Cerebellar nuclear complex (tissue), 1 donor: ENCODE measurements at places on chromosomes 1 and 21.

DNA sequence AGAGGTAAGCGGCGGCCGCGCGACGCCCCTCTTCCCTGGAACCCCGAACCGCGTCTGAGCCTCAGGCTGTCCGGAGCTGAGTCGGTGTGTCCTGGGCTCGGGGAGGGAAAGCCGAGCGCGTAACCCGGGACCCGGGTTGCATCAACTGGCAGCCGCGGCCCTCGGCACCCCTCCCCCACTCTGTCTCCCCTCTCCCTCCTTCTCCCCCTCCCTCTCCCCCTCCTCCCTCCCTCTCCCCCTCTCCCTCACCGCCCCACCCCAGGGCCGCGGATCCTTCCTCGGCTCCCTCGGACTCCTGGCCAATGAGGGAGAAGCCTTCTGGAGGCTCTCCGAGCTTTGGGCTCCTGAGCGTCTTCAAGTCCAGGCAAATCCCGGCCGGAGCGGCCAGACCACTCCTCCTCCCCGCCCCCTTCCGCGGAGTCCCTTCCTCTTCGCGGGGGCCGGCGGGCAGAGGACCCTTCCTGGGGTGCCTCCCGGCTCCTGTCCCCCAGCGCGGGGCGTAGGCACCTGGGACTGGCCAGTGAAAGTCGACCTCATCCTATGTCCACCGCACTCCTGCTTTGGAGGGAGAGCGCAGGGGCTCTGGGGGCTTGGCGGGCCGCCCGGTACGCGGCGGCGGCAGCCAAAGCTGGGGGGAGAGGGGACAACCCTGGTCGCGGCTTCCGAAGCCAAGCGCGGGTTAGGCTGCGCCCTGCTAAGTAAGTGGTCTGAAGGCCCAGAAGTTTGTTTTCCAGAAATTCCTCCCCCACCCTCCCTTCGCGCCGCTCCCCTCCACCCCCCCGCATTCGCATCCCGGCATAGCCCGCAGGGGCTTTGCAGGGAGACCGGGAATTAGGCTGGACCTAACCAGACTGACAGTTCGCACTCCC, 850 bp downstream of the SESN2 start:
- no peak for DNase-seq

DNA sequence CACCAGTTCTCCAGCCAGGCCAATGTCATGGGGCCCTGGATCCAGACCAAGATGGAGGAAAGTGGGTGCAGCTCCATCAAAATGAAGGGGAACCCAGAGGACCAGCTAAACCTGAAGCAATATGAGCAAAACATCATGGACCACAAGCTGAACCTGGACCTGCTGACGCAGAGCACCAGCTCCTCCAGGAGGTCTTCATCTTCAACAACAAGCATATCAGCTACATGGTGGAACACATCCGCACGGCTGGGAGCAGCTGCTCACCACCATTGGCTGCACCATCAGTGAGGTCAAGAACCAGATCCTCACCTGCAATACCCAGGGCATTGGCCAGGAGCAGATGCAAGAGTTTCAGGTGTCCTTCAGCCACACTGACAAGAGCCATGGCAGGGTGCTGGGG, 13.7 kb upstream of the EPHA10 start:
- DNase-seq = no peak

GRCh38 chr1:26177182-26177684, at the start of gene CNKSR1:
CNKSR1 (plus strand) TSS chr1:26177491; CDS start chr1:26177548, 57 bp downstream.
- no peak for DNase-seq

DNA sequence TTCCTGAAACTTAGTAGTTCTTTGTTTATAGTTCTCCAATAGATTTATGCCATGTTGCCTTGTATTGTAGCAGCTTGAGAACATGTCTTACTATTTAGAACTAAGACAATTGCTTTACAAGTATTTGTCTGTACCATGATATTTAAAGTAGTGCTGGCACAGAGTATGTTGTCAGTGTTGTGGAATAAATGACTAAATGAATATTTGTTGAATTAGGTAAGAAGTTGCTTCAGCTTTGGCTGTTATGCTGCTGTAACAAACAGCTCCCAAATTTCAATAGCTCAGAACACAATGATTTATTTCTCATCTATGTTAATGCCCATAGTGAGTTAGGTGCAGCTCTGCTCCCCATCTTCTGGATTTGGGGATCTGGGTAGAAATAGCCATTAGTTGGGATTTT, 90.2 kb upstream of the VCAM1 start:
- DNase-seq = no peak

DNA sequence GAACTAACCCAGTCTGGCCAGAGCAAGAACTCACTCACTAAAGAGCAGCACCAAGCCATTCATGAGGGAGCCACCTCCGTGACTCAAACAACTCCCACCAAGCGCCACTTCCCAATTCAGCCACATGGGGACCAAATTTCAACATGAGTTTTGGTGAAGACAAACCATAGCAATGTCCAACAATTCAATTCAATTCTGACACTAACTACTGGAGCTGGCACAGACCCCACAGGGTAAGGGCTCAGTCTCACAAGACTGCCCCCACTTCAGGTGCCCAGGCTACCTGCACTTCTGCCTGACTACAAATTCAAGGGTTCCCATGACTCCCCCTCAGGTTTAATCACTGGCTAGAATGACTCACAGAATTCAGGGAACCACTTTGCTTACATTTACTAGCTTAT, 48.8 kb upstream of the RAP1A start:
- DNase-seq = no peak

GRCh38 chr1:39752703-39753102, 14.0 kb downstream of the PPIE start:
- no peak for DNase-seq

GRCh38 chr1:58931756-58932155, 147.9 kb upstream of the JUN start:
- no peak for DNase-seq

GRCh38 chr21:39837861-39838359, 29.3 kb upstream of the PCP4 start:
- no peak for DNase-seq

GRCh38 chr1:202967684-202968281, 726 bp upstream of the CYB5R1 start:
- DNase-seq = no peak

DNA sequence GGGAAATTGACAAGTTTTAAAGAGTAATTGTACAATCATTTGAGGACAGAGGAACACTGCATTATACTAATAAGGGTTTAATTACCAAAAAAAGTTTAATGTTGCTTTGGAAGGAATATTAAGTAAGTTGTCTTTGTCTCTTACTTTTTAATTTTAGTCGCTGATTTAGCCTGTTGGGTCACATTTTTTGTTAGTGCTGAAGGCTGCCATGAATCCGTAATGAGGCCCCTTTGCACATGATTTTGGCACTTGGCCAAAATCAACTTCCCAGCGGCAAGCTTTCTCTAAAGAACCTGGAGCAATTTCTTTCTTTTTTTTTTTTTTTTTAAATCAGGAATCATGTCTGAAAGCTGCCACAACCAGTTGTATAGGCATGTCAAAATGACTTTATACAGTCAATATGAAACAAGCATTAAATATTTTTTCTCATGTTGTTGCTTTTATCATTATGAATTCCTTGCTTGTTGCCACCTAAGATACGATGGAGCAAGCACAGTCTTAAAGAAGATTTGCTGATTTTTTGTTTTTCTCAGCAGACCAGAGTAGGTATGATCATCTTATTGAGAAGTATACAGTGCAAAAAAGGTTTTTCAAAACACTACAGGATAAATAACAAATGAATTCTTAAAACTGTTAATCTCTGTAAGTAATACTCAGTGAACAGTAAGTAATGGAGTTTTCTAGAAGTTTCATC, 690.4 kb downstream of the USP25 start:
- no peak for DNase-seq

- DNase-seq = no peak
These were observed 7.4 kb upstream of the INKA2 start for GRCh38 chr1:111746614-111746999.

DNA sequence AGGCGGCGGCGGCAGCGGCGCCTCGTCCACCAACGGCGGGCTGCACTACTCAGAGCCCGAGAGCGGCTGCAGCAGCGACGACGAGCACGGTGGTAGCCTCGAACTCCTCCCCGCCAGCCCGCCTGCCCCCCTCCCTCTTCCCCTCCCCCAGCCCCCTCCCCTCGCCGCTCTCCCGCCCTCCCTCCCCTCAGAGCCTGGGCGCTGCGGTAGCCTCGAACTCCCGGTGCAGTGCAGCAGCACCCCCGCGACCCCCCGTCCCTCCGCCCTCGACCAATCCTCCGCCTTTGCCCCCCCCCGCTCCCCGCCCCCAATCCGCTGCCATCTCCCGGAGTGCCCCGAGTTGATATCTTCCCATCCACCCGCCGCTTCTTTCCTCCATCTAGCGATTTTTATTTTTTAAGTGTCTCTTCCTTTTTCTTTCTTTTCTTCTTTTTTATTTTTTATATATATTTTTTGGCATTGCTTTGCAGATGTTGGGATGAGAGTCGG, 516 bp downstream of the RCOR3 start:
- no peak for DNase-seq

DNA sequence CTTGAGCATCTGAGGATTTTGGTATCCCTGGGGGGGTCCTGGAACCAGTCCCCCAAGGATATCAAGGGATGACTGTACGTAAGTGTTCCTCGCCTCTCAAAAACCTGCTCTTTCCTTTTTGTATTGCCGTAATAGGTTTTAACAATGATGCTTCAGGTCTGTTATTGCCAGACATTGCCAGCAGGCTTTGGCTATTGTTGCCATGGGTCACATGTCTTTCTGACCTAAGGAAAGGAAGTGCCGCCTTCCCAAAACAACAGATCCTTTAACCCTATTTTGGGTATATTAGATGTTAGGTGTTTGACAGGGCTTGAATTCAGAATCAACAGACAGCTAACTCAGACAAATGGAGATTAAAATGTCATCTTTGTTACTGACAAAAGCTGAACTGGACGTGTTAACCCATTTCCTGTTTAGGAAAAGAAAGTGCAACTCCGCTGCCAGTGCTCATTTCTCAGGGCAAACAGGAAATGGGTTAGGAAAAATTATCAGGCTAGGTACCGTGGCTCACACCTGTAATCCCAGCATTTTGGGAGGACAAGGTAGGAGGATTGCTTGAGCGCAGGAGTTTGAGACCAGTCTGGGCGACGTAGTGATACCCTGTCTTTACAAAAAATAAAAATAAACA, 12.4 kb upstream of the PRPF38B start:
- no peak for DNase-seq

- no peak for DNase-seq
These were observed 351.6 kb downstream of the PTBP2 start for GRCh38 chr1:97073169-97073568.
